NCI-H345 (cell line): ENCODE measurements at places on chromosomes 1 and 21.
A peak's percentile ranks its signal among the peaks of the same experiment; 100 is the strongest.

DNA sequence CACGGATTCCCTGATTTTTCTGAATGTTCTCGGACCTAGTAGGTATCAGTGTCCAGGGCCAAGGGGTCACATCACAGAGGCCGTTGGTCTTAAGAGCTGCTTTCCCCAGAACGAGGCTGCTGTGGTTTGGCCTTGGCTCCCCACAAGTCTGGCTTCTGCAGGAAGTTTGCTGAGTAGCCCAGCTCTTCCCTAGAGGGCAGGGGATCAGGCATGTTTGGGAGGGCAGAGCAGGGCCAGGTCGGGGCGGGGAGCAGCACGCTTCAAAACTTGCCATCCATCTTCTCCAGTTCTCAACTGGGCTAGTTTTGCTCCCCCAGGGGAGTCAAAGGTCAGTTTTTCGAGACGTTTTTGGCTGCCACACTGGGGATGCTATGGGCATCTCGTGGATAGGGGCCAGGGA is 37.0 kb downstream of the MAN1C1 start:
- no peak for DNase-seq

- no peak for DNase-seq
Measured at GRCh38 chr1:92065042-92065441, 10.2 kb downstream of the SETSIP start.

DNA sequence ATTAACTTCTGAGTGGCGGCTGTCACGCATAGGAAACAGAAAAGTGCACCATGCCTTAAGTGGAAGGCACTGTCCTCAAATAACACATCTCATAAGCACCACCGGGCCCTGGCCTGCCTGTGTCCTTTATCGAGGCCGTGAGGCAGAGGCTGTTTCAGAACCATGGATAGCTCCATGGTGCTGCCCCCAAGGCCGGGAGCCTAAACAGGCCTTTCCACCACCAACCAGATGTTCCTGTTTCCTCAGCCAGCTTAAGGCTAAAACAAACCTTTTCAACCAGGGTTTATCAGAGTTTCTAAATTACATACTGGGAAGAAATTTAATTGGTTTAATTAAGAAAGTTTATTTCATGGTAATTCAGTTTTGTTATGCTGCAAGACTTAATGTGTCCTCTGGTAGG is 114.4 kb downstream of the DMRTA2 start:
- DNase-seq = no peak

DNA sequence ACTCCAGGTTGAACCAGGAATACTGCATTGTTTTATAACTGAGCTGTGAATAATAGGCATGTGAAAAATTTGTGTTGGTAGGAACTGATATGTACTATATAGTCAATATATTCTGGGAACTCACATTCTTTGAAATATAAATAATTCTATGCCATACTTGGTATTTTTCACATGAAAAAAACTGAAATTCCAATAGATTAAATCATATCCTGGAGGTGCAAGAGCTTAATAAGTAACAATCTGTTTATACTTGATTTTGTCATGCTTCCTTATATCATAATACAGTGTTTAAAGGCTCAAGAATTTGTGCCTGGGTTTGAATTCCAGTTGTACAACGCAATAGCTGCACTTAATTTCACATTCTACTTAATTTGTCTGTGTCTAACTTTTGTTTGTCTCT is 387.0 kb downstream of the USP25 start:
- DNase-seq = no peak

DNA sequence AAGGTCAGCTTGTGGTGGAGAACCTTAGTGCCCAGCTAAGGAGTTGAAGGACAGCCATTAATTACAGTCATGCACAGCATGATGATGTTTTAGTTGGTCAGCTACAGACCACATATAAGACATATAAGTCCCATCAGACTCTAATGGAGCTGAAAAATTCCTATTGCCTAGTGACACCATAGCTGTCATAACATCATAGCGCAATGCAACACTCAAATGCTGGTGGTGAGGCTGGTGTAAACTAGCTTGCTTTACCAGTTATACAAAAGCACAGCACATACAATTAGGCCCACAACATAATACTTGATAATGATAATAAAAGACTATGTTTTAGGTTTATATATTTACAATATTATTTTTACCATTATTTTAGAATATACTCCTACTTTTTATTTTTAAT is 4.0 kb downstream of the ECHDC2 start:
- no peak for DNase-seq

DNA sequence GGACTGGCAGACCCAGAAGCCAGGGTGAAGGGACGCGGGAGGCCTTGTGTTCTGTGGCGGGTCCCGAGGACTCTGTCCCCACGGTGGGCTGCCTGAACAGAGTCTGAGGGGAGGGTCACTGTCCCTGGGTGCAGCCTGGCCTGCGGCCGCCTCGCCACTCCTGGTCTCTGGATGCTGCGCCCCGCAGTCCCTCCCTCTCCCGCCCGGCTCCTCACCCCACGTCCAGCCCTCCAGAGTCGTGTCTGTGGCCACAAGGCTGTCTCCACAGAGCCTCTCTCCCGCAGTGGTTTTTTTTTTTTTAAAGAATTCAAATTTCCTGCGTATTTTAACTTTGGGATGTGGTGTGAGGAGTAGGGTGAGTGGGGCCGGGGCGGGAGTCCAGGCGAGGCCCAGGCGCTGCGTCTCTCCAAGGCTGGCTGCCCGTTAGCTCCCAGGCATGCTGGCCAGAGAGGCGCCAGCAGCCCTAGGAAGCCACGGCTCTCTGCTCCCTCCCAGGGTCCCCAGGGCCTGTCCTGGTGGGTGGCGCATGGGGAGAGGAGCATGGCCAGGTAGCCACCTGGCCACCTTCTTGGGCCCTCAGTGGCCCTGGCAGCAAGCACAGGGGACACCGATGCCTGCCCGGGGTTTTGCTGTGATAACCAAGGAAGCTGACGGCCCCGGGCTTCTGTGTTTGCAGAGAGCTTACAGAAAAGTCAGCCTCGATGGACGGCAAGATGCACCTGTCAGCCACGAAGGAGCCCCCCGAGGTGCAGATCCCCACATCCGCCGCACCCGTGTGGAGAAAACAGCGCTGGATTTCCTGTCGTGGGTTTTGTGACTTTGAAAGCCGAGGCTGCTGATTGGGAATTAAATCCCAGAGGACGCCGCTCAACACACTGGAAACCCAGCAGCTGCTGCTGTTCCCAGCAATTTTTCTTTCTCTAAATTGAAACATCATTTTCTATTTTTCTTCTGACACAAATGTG is 72.8 kb downstream of the MORN1 start:
- no peak for DNase-seq

DNA sequence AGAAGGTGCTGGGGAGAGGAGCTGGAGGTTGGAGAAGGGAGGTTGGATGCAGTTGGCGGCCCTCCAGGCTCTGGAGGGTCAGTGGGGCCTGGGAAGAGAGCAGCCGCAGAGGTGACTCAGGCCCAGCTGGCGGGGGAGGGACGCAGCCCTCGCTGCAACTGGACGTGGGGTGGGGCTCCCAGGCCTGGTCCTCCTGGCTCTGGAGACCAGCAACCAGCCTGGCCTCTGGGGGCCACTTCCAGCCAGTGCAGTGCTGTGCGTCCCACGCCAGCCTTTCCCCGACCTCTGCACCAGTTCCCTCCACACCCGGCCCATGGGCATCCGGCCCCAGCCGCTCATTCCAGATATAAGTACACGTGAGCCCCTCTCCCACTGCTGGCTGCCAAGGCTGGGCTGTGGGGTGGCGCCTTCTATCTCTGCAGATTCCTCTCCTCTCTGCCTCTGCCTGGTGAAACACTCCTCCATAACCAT is 38.0 kb upstream of the COL18A1 start:
- no peak for DNase-seq

DNA sequence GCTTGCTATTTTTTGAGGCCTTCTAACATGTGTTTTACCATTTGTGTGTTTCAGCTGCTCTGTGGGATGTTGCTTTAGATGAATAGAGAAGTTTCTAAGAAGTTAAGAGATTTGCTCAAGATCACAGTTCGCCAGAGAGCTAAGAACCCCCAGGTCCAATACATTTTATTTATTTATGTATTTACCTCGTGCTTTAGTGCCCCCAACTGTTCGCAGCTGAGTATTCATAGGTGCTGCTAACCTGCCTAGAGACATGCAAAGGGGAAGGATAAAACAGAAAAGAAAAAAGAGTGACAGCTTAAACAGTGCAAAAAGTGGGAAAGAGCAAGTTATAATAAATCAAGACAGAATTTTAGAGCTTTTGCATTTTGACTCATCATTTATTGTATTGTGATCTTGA is 31.1 kb downstream of the NFYC start:
- no peak for DNase-seq

DNA sequence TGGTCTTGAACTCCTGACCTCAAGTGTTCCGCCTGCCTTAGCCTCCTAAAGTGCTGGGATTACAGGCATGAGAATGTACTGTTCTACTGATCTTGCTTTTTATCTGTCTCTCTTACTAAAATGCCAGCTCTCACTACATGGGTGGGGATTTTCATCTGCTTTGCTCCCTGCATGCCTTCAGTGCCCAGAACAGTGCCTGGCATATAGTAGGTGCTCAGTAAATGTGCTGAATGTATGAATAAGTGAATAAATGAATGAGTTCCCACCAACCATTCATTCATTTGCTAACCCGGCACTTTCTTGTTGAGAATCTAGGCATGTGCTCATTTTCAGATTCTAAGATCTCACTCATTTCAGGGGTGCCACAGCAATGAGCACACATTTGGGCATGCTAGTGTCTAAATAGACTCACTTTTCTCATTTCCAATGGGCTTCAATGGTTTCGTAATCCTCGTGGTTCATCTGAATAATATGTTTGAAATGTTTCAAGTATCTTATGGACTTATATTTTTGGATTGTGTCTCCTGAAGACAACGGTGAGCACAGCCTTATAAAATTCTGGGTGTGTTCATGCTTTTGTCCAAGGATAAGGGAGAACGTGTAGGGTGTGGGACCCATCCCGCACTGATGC is 7.6 kb downstream of the DHRS3 start:
- DNase-seq = no peak

DNA sequence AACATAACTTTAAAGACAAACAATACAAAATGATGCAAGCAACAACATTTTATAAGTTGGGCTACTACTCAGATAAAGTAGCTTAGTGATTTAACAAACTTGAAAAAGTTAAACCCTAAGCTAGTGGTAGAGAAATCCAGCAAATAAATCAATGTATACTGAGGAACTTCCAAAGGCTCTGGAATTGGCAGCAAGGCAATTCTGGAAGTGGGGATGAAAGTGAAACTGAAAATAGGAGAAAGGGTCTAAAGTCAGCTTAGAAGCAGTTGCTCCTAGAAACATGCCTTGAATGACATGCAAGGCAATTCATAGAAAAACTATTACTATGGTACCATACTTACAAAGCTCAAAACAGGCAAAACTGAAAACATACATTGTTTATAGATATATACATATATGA is 90.0 kb upstream of the CAMK1G start:
- no peak for DNase-seq

- DNase-seq = no peak
Measured at GRCh38 chr21:15446223-15446622, 283.6 kb upstream of the USP25 start.

DNA sequence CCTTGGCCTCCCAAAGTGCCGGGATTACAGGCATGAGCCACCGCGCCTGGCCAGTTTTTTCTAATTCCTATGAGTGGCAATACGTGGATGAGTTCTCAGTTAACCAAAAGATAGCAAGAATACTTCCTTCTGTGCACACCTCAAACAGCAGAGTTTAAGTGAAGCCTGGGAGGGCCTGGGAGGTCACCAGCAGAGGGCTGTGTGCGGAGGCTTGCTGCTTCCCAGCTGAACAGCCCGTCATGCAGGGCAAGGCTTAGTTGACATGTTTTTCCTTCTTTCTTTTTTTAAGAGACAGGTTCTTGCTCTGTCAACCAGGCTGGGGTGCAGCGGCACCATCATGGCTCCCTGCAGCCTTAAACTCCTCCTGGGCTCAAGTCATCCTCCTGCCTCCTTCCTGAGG is 17.8 kb downstream of the GNG4 start:
- DNase-seq = no peak

DNA sequence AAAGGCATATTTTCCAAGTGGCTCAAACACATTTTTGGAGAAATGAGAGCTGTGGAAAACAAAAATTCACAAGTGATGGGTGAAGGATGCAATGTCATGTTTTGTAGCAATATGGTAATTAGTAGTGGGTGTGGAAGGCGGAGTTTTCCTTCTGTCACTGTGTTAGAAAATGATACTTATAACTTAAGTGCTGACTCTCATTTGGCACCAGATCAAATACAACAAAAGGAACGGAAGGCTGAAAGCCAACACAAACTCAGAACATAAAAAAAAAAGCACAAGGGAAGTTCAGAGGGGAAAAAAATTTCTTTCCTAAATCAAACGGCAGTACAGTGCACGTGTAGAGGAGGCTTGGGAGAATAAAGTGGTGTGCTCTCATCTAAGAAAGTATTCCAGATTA is at the start of gene TNFSF18:
Gene TNFSF18 (minus strand): TSS at position 77 of the 400 bp plus-strand sequence. CDS start 45 bp downstream, at position 32.
- peak; percentile 13 for DNase-seq

DNA sequence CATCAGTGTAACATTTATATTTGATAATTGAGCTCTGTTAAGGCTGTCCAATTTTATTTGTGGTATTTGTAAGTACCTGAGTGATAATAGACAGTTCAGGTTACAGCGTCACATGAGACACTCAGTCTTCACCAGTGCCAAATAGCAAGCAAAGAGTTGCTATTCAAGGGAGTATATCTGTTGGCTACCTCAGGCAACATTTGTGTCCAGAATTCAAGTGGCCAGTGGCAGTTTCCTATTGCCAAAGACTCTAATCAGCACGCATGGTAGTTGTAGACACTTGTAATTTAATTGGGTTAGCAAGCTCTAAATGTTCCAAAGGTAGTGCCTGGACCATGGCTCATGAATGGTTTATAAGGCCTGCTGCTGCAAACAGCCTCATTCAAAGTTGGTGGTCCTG is 1524.3 kb upstream of the B3GALT2 start:
- no peak for DNase-seq

DNA sequence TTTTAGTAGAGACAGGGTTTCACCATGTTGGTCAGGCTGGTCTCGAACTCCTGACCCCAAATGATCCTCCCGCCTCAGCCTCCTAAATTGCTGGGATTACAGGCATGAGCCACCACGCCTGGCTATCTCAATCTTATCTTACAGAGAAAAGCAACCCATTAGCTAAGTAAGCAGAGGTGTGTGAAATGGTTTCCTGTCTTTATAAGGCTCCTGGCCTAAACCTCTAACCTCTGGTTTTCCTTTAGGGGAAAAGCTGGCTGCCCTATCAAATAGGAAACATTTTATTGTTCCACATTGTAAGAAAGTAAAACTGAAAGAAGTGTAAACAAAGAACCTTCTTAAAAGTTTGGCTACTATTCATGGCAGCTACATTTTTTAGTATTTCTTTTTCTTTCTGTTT is 78.3 kb upstream of the MORC3 start:
- DNase-seq = no peak

- no peak for DNase-seq
Measured at GRCh38 chr1:21090463-21090862, 86.2 kb downstream of the EIF4G3 start.

GRCh38 chr1:109649491-109649914 is 6.4 kb upstream of the GSTM4 start:
- no peak for DNase-seq

GRCh38 chr1:115252585-115252984 is 85.5 kb downstream of the NGF start:
- DNase-seq = no peak

DNA sequence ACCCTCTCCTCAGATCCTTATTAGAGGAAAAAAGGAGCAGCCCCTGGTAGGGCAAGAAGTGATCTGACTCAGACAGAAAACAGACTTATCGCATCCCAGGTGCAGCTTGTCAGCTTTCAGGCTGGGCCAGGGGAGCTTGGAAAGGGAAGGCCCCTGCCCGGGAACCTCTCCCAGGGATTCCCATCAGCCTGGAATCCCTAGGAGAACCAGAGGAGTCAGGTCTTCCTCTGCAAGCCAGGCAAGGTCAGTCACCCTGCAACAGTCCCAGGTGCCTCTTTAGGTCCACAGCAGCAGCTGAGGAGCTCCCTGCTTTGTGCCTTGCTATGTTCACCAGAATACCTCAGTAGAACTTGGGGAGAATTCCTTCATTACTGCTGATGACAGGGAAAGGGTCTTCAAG is 2.9 kb upstream of the PRAMEF12 start:
- no peak for DNase-seq
